Activated CD8-positive, alpha-beta memory T cell treated with anti-CD3 and anti-CD28 coated beads for 1 hour (primary cell): ENCODE measurements at places on chromosomes 7 and 10.

DNA sequence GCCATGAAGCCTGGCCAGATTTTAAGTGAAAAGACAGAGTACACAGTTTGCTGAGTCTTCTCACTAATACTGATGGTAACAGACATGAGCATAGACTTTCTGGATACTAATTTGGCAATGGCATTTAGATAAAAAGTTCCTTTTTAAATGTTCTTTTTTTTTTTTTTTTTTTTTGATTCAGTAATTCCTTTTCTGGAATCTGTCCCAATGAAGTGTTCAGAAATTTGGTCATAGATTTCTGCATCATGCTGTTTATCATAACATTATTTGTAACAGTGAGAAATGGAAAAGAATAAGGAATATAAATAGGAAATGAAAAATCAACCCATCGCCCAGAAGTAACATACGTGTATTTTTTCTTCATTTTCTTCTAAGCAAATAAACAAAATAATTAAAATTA, 354.9 kb downstream of the CALN1 start:
- no peak for DNase-seq

DNA sequence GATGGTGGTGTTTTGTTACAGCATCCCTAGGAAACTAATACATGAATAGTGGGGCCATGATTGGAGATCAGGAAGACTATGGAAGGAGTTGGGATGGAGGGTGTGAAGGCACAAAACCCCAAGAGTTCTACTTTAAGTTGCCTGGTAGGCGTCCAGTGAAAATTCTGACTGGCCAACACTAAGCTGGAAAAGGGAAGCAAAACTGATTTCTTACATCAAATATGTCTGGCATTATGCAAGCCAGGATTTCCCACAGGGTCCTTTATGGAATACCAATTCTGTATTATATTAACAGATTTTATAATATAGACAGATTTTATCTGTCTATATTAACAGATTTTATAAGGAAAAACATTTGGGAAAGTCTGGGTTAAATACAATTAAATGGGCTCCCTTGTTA, 16.2 kb downstream of the CPVL start:
- no peak for DNase-seq

DNA sequence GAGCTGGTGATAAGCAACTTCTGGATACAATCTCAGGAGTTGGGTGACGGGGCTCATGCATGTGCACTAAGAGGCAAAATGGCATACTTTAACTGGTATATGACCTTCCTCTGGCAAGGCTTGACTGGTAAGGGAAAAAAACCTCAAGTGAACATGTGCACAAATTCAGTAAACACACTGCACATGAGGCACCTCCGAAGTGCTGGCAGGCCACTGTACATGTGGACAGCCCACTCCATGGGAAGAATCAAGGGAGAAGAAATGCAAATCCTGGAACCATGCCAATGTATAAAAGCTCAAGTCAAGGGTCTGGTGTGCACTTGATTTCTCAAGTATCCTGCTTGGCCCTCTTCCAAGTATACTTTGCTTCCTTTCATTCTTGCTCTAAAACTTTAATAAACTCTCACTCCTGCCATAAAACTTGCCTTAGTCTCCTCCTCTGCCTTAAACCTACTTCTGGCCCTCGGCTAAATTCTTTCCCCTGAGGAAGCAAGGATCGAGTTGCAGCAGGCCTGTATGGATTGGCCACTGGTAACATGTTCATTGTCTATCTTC, 167.2 kb downstream of the RAMP3 start:
- DNase-seq: no peak

DNA sequence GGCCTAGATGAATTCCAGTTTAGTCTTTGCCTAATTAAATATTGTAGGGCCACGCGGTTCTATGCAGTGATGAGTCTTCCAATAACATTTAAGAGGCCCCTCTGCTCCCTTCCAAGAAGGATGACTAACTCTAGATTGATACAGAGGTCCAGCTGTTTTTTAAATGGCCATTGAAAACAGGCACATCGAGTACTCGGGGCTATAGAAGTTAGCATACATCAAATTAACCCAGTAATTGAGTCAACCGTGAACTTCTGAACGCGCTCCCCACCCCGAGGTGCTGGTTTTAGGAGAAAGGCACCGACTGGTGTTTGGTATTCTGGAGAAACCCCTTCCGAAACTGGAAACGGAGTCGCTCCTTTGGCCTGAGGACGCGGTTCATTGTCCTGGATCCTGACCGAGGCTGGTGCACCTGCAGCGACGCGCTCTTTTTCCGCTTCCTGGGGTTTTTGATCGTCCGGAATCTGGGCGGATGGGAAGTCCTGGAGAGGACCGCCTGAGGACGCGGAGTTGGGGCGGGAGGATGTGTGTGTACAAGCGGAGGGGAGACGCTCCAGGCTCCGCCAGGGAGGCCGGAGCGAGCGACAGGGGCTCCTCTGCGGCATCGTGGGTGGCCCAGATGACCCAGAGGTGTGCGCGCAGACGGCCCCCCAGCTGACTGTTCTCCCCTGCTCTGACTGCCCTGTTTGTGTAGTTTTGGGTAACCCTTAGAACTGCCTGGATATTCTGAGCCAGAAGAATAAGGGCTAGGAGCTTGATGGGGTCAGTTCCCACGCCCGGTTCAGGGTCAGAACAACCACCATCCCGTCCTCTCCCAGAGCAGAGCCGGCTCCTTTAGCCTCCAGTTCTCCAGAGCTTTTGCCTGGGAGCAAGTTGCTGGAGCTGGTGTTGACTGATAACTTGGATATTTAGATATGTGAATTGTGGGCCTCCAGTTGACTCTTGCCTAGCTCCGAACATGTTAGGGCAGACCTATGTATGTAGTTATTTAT, 711 bp downstream of the FAM221A start:
- DNase-seq: no peak

DNA sequence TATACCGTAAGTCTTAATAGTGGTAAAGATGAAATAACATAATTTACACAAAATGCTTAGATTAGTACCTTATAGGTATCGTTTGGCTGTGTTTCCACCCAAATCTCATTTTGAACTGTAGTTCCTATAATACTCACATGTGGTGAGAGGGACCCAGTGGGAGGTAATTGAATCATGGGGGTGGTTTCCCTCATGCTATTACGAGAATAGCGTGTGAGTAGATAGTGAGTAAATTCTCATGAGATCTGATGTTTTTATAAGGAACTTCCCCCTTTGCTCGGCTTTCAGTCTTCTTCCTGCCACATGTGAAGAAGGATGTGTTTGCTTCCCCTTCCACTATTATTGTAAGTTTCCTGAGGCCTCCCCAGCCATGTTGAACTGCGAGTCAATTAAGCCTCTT, 426.3 kb upstream of the POT1 start:
- DNase-seq: no peak

DNA sequence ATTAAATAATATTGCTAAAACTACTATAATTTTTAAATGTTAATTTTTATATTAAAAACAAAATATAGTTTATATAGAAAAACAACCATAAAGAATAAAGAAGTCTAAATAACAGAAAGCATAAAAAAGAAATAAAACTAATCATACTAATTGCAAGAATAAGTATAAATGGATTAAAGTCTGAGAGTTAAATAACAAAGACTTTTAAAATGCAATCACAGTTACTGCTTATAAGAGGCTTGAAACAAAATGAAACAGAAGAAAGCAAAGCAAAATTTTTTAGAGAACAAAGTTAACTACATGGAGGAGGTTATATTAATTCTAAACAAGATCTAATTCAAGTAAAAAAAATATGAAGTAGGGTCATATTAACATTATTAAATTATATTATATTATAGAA, 41.1 kb downstream of the PRR15 start:
- no peak for DNase-seq

- DNase-seq: no peak
Measured at GRCh38 chr7:45978731-45979211, 57.7 kb upstream of the IGFBP3 start.
